ENCODE measurements at places on chromosomes 2 and 18.

DNA sequence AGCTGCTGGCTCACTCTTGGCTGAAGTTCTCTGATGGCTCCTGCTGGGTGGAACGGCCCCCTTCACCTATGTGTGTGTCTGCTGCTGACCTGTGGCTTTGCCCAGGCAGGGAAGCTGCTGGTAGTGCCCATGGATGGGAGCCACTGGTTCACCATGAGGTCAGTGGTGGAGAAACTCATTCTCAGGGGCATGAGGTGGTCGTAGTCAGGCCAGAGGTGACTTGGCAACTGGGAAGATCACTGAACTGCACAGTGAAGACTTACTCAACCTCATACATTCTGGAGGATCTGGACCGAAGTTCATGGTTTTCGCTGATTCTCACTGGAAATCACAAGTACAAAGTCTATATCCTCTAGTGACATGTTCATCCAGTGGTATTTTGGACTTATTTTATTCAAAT, 13.9 kb upstream of the UGT1A8 start:
- no peak for DNase-seq

GRCh38 chr18:76459687-76460350, 35.2 kb downstream of the ZNF516 start:
- peak; percentile 15 for DNase-seq

DNA sequence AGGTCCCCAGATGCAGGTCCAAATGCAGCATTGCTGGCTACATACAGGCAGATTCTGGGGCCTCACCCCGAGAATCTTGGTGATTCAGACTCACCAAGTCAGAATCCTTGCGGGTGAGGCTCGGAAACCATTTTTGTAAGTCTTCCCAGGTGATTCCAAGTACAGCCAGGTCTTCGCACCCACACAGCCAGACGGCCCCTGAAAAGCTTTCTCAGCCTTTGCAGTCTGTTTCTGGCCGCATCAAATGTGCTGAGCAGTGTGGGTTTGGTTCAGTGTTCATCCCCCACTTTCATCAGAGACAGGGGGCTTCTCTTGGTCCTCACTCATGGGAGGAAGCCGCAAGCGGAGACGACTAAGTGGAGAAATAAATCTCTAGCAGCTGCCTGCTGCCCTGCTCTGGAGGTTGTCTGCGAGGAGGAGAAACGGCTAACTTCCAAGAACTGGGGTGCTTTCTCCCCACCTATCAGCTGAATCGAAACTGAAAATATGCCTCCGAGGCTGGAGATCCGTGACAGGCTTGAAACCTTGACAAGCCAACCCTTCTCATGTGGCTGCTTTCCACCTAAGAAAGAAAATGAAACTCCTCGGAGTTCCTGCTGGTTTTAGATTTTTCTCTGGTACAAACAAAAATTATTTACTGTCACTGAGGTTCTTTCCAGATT, 8.9 kb upstream of the TMEM185B start:
- DNase-seq = no peak

GRCh38 chr2:224442071-224442967, 40.4 kb upstream of the FAM124B start:
- DNase-seq = no peak

DNA sequence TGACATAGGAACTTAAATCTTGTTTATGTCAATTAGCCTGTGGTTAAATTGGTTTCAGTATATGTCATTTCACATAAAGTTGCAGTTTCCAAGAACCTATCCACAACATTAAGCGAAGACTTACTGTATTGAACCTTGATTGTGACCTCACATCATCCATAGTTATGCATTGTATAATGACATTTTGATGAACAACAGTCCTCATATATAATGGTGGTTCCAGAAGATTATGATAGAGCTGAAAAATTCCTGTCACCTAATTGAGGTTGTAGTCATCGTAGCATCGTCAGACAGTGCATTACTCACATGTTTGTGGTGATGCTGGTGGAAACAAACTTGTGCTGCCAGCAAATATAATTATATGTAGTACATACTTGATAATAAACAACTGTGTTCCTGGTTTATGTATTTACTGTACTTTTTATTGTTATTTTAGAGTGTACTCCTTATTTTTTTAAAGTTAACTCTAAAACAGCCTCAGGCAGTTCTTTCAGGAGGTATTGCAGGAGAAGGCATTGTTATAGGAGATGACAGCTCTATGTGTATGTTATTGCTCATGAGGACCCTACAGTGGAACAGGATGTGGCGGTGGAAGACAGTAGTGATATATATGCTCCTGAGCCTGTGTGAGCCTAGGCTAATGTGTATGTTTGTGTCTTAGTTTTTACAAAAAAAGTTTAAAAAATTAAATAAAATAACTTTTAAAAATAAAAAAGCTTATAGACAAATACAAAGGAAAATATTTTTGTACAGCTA, 56.6 kb downstream of the UBE2E3 start:
- no peak for DNase-seq

GRCh38 chr2:178199334-178199733, 5.0 kb downstream of the OSBPL6 start:
- DNase-seq = no peak

DNA sequence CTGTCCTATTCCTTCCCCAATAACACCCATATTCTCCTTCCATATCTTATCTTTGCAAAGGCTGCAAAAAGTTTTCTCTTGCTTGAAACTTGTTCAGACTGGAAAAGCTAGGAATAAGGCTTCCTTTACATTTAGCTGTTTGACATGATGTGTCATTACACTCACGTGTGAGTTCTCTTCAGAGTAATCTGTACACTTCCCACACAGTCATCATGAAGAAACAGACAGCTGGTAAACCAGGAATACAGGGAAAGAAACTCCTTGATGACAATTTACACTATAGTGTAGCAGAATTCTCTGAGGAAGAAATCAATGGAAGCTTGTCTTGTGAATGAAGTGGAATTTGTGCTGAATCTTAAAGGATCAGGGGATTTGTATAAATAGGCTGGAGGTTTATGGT, 628.6 kb upstream of the CDH2 start:
- DNase-seq = no peak

GRCh38 chr2:144876013-144876412, 356.1 kb upstream of the ZEB2 start:
- no peak for DNase-seq

DNA sequence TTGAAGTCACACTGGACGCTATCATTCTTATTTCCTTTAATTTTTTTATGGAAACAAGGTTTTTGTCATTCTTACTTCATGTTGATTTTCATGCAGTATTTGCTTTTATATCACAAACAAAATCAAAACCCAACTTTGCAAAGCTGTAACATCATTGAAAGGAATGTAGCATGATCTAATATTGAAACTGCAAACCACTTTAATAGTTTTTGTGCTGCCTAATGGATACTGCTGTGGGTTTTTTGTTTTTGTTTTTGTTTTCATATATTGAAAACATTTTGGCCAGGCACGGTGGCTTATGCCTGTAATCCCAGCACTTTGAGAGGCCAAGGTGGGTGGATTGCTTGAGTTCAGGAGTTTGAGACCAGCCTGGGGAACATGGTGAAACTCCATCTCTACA, 81.6 kb downstream of the MAP2 start:
- DNase-seq = no peak

GRCh38 chr2:83015900-83016299, 1443.2 kb downstream of the SUCLG1 start:
- DNase-seq = no peak

DNA sequence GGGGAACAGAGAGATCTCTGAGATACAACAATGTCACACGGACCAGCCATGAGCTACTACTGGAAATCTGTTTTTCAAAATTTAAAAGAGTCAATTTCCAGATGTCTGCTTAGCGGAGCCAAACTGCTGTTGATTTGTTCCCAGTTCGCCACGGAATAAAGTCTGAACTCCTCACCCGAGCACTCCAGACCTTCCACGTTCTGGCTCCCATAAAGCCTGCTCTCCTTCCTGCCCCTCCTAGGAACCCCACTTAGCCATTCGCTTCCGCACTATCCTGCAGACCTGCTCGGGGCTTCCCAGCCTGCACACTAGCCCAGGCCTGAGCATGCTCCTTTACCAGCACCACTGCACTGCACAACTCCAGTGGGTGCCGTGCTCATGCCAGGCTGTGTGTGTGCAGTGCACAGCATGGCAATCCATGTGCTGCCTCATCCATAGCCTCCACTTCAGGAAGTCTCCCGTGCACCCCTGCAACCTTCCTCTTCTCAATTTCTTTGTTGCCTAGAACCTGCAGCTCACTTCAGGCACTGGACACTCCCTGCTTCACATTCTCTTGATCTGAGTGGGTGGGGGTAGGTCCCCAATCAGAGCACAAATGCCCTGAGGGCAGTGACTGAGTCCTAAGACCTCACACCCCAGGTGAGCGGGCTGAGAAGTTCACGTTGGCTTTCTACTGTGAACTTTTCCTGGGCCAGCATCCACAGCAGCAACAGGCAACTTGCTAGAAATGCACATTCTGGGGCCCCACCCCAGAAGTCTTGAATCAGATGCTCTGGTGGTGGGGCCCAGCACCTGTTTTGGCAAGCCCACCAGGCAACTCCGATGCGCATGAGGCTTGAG, 53.7 kb downstream of the ZBTB7C start:
- no peak for DNase-seq

DNA sequence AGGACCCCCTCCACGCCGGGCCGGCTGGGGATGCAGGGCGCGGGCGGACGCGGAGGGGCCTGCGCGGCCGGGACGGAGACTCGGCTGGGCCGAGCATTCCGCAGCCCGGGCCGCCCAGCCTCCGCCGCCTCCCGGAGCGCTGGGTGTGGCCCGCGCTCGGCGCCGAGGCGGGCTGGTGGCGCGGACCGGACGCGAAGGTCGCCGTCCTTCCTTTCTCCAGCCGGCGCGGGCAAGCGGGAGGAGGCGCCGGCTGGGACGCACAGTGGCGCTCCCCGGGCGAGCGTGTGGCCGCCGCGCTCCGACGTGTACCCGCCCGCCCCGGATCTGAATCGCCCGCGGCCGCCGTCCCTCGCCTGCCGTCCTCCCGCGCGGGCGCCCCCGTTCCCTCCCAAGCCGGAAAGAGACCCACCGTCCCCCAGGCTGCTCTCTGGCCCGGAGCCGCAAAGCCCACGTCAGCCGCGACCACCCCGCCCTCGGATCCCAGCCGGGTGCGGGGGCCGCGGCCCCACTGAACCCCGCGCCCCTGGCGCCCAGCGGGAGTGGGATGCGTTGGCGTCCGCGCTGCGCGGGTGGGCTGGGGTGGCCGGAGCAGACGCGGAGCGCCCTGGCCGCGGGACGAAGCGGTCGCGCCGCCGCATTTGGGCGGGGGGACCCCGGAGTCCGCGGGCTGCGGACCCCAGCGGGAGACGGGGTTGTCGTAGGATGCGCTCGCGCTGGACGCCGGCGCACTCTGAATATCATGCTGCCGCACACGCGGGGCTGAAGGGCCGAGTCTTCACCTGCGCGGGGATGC, 634 bp downstream of the SPATS2L start:
- DNase-seq = no peak

DNA sequence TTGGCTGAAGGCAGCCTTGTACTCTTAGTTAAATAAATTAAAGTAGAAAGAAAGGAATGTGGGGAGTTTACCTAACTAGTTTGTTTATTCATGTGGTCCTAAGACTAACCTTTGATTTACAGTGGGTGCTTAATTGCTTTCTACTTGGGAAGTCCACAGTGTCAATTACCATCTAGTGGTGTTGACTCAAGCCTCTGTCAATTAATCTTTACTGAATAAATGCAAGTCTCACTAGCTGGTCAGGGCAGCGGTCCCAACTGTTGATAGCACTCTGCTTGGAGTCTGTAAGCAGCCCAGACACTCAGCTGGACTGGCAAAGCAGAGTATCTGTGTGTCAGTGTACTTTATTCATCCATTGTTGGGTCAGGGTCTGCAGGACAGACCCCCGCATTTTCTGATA, 15.8 kb downstream of the ZNF514 start:
- DNase-seq = no peak

DNA sequence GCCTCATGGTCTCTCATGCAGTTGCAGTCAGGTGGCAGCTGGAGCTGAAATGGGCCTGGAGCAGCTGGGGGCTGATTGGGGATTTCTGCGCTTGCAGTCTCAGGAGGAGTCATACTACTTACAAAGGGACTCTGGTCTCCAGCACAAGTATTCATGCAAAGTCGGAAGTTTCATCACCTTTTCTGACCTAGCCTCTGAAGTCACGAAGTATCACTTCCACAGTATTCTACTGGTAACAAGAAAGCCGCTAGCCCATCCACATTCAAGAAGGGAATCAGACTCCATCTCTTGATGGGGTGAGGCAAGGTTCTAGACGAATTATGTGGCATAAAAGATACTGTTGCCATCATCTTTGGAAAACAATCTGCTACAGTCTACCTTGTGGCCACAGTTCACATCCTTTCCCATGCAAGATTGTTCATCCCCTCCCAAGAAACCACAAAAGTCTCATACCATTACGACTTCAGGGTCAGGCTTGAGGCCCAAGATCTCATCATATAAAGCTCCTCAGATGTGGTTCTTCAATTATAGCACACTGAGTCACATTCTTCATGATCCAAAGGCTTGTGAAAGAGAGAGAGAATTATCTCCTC, 95.3 kb downstream of the SMC6 start:
- DNase-seq = no peak

DNA sequence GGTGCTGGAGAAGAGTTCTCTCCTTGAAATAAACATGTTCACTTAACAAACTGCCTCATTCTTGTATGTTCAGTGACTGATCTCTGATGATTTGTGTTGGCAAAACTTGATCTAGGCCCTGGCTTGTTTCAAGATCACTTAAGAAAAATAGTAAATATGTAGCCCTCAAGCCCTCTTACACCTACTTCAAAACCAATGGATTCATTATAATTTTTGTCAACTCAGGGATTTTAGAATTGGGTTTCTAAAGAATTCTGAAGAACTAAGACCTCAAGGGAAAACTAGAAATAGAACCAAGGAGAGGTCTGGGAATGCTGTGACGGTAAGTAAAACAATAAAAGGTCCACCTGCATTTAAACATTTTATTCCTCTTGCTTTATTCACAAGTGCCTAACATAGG, 1731.6 kb upstream of the CELF4 start:
- DNase-seq = no peak

DNA sequence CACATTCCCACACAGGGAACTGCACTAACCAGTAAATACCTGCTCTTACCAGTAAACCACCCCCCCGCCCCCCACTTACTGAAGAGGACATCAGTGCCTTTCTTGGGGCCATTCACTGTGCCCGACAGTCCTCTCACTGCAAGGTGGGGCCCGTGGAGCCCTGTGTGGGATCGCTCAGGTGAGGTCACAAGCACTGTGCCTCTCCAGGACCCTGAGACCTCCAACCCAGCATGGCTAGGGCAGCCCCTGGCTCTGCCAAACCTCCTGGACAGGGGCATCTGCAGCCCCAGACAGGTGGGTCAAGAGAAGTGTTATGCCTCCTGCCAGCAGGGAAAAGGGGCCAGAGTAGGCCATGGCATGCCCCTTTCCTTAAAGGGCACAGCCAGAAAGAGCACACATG, 6.7 kb upstream of the NEURL3 start:
- no peak for DNase-seq

GRCh38 chr2:127451981-127452380, 33.8 kb downstream of the PROC start:
- DNase-seq = no peak
